HCT116 (cell line): ENCODE measurements at places on chromosomes 3 and 15.
A peak's percentile ranks its signal among the peaks of the same experiment; 100 is the strongest.

DNA sequence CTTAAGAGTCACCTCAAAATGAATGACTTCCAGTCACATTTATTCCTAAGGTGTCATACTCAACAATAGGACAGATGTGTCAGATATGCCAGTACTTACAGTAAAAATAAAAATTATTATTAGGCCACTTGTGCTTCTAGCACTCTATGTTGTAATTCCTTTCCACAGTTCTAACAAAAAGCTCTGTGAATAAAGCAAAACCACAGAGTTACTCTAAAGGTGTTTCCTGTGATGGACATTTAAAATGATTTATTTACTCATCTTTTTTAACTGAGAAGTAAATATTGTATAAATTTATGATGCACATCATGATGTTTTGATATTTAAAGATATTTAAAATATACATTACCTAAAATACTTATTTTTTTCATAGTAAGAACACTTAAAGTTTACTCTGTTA lies 13.9 kb upstream of the GOLGA8B start:
- DNase-seq = no peak

GRCh38 chr3:150410311-150411105 lies 2.4 kb downstream of the TSC22D2 start:
- DNase-seq = no peak

- peak; percentile 88 for DNase-seq
Measured at GRCh38 chr15:68875377-68876116, 54.8 kb upstream of the SPESP1 start.

DNA sequence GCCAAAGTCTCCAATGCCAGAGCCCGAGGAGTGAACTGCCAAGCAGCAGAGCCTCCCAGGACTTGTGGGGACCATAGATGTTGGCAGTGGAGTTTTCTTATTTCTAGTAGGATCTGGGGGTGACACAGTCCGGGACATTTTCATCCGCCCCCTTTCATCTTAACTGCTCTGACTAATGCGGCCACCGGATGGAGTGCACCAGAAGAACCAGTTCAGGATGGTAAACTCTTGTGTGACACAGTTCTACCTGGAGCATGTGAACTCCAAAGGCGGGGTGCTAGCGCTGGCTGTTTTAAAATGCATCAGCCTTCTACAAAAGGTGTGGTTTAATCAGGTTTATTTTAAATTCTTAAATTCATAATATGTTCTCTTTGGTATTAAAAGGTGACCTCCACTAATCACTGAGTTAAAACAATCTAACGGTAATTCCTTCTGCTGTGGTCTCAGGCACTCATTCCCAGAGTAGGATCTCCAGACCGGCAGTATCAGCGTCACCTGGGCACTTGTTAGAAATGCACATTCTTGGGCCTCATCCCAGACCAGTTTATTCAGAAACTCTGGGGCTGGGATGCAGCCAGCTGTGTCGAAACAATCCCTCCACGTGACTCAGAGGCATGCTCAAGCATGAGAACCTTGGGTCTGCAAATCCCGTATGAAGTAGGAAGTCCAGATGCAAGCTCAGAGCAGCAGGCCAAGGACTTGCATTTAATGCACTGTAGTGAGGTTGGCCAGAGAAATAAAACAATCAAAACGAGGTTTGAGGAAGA lies 105.5 kb downstream of the GABRB3 start:
- DNase-seq = no peak

DNA sequence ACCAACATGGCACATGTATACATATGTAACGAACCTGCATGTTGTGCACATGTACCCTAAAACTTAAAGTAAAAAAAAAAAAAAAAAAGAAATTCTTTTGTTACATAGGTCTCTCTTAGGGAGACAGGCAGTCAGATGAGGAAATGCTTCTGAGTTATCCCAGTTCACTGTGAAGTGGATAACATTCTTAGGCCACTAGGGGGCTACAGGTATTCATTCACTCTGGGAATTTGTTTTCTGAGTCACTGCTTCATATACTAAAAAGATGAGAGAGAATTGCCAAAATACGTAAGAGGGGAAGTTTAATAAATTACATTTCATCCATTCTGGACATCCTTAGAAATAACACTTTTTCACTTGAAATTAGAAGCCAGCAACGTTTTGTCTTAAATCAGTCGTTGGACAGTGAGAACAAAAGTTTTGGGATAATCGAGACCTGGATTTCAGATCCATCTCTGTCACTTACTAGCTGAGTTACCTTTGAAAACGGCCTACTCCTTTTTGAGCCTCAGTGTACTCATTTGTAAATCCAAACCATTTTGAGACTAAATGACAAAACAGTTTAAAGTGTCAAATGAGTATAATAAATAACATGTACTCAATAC lies 738.4 kb upstream of the ALCAM start:
- peak; percentile 33 for DNase-seq

GRCh38 chr3:186901135-186901734 lies 29.1 kb upstream of the ST6GAL1 start:
- DNase-seq = peak; percentile 36

GRCh38 chr3:146817704-146818103 lies 212.6 kb upstream of the PLSCR5 start:
- DNase-seq = peak; percentile 26

- no peak for DNase-seq
Measured at GRCh38 chr3:143103652-143104051, 15.9 kb upstream of the CHST2 start.

DNA sequence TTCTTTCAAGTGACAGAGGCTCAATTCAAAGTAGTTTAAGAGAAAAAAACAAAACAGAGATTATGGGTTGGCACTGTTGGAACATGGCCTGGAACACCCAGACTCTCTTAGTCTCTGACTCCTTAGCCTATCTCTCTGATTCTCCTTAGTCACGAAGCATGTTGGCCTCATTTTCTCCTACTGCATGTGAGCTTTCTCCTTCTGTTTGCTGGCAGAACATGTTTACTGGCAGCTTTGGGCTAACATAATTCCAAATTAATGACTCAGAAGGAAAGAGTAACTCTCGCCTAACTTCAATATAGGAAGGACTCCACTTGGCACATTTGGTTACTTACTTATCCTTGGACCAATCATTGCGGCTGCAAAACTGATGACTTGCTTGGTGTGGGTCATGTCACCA lies 21.7 kb upstream of the CCDC39 start:
- DNase-seq = no peak

DNA sequence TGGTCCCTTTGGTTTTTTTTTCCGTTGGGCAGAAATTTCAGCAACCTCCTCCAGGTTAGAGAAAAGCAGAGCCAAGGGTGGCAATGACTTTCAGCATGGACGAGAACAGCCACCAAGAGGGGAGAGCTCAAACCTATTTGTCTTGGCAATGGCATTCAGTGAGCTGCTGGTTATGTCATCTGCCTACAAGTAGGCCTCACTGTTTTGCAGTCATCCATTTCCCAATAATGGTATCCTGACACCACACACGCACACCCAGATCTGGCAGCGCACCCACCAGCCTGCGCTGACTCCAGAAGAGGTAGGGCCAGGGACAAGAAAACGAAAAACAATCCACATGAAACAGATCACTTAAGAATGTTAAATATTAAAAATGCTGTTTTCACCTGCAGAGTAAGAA lies 92.3 kb downstream of the MAGI1 start:
- no peak for DNase-seq

GRCh38 chr15:59017449-59017848 lies 30.0 kb downstream of the RNF111 start:
- no peak for DNase-seq

GRCh38 chr3:188052169-188053035 lies 101.6 kb upstream of the LPP start:
- DNase-seq = no peak

DNA sequence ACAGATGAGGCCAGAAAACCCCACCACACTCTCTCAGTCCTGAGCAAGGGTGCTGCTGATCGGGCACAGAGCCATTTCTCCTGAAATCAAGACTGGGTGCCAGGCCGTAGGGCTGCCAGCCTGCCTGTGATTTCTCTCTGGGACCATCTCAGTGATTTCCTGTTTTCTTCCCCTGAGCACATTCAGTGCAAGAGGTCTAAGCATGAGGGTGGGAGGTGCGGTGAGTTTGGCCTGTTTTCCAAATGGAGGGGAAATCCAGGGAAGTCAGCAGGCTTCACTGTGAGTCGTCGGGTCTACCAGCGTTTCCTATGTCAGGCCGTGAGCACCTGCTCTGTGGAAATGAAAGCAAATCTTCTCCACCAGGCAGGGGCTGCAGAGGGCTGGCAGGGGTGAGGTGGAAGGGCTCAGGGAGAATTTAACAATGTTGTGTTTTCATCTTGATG lies 82.3 kb downstream of the ST6GAL1 start:
- DNase-seq = no peak

GRCh38 chr15:61890106-61890505 lies 170.1 kb downstream of the VPS13C start:
- no peak for DNase-seq

GRCh38 chr15:23877502-23878412 lies 190.7 kb upstream of the NDN start:
- no peak for DNase-seq

GRCh38 chr3:151034303-151034702 lies 51.2 kb upstream of the MED12L start:
- DNase-seq = no peak

- no peak for DNase-seq
Measured at GRCh38 chr3:11593318-11594034, 50.2 kb downstream of the VGLL4 start.

- no peak for DNase-seq
Measured at GRCh38 chr3:139935866-139936817, 1.2 kb downstream of the CLSTN2 start.

GRCh38 chr15:79102595-79102994 lies 12.0 kb upstream of the RASGRF1 start:
- no peak for DNase-seq

DNA sequence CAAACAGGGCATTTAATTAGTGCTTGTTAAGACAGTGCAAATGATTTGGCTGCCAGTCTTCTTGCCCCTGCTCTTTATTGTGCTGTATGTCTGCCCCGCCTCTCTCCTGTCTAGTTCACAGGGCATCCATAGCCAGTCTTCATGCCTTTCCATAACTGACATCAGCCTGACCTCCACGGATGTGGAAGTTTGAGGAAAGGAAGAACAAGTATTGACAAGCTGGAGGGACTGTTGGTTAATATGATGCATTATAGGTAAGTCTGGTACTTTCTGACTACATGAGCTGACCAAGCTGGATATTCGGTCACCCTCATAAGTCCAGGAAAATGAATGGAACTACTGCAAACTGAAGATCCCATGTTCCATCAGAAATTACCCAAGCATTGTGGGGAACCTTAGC lies 325.9 kb downstream of the TIGIT start:
- no peak for DNase-seq

DNA sequence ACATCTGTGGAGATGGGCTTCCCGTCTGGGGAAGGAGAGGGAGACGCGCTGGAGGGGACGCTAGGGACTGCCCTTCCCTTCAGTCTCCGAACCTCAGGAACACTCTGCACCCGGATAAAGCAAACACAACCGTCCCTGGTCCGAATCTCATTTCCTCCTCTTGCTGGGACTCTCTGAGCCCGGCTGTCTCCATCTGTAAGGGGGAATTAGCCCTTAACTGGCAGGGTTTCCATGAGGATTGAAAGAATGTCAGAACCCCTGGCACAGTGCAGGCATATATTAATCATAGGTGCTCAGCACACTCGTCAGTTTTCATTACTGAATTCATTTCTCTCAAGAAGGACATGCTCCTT lies 19.1 kb upstream of the IGDCC3 start:
- DNase-seq = no peak

GRCh38 chr3:151709847-151710246 lies 23.9 kb upstream of the AADACL2 start:
- DNase-seq = no peak

GRCh38 chr3:174444391-174444790 lies 414.7 kb upstream of the NAALADL2 start:
- DNase-seq = no peak

- no peak for DNase-seq
Measured at GRCh38 chr3:48118322-48118721, 69.9 kb downstream of the CDC25A start.

GRCh38 chr15:65366122-65366892 lies 11.5 kb downstream of the IGDCC3 start:
- DNase-seq = no peak

- no peak for DNase-seq
Measured at GRCh38 chr3:15331606-15332404, 581 bp downstream of the SH3BP5 start.

- DNase-seq = no peak
Measured at GRCh38 chr15:32718227-32718820, 520 bp downstream of the GREM1 start.

- no peak for DNase-seq
Measured at GRCh38 chr3:191982481-191982880, 521.5 kb downstream of the PYDC2 start.

- DNase-seq = no peak
Measured at GRCh38 chr3:156558389-156558788, 3.5 kb upstream of the SSR3 start.

GRCh38 chr3:171953301-171954022 lies 85.9 kb upstream of the FNDC3B start:
- DNase-seq = no peak

DNA sequence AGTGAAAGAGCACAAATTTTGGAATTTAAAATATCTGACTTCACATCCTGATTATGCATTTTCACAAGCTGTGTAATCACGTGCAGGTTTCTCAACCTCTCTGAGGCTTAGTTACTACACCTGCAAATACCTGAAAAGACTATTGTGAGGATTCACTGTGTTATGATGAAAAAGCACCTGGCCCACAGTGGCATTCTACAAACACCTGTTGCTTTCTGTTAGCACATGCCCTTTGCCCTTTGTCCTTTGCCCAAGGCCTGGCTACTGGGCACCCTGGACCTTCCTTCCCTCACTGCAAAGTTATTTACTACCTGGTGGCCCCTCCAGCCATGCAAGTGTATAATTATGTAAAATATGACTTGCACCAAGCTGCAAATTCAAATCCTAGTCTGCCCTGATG lies 227.5 kb downstream of the CADPS start:
- DNase-seq = no peak

- no peak for DNase-seq
Measured at GRCh38 chr3:46664971-46665762, 28.3 kb downstream of the ALS2CL start.

DNA sequence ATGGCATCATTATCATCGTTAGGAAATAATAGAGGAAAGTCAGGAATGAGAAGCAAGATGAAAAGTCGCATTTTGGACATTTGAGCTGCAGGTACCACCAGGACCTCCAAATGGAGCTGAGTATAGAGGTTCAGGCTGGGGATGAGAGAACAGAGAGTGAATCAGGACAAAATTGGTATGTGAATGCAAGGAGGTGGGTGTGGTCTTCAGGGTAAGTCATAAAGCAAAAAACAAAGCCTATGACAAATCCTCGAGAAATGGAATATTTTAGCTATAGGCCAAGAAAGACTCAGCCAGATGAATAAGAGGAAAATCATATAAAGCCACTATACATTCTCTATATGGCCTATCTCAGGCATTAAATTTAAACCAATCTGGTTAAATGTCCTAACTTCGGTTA lies 841.3 kb downstream of the ROBO1 start:
- no peak for DNase-seq
